ENCODE measurements at places on chromosomes 4 and X. TPM values are rescaled to one million over a fixed set of nuclear protein-coding genes. Genes with fewer than 3 reads are reported as not detected.

Gene RPA4
- 1.2 TPM for total RNA-seq

Gene BST1
- total RNA-seq, result 0.64 TPM

Gene TLL1
- 0.53 TPM for total RNA-seq

Gene CT47B1
- not detected for total RNA-seq

Gene XAGE2
- total RNA-seq, result not detected

Gene APELA
- total RNA-seq, result not detected

Gene CYLC1
- total RNA-seq, result not detected

Gene IL2
- not detected for total RNA-seq

Gene GAGE2A
- not detected for total RNA-seq

Gene ATP8A1
- 1.4 TPM for total RNA-seq

Gene CLIC2
- 0.13 TPM for total RNA-seq

Gene RIPPLY1
- total RNA-seq, result 0.13 TPM

Gene GAGE13
- not detected for total RNA-seq

Gene TGIF2LX
- total RNA-seq, result not detected

Gene GRIPAP1
- total RNA-seq, result 35.8 TPM

Gene TXLNG
- total RNA-seq, result 11.6 TPM

Gene ELOVL6
- 9.2 TPM for total RNA-seq

Gene ETDB
- total RNA-seq, result not detected

Gene RNF128
- total RNA-seq, result 32.1 TPM

Gene FDCSP
- total RNA-seq, result not detected

Gene DGAT2L6
- not detected for total RNA-seq

Data from bronchial epithelial cell (primary cell).